ENCODE measurements at places on chromosomes 3 and 15.

DNA sequence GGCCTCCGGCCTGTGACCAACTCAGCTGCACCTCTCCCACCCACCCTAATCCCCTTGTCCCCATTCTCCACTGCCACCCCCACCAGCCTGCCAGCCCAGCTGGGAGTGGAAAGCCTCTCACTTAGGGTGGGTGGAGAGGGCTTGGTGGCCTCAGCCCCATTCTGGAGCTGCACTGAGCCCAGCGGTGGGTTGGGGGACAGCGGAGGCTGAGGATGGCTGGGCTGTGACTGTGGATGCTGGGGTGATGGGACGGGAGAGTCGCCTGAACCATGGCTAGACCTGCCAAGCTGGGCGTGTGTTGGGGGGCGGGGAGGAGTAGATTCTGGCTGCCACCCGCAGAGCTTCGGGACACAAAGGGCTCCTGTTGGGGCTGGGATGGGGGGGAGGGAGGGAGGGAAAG lies 1.8 kb downstream of the CLCN2 start:
- no peak for DNase-seq

DNA sequence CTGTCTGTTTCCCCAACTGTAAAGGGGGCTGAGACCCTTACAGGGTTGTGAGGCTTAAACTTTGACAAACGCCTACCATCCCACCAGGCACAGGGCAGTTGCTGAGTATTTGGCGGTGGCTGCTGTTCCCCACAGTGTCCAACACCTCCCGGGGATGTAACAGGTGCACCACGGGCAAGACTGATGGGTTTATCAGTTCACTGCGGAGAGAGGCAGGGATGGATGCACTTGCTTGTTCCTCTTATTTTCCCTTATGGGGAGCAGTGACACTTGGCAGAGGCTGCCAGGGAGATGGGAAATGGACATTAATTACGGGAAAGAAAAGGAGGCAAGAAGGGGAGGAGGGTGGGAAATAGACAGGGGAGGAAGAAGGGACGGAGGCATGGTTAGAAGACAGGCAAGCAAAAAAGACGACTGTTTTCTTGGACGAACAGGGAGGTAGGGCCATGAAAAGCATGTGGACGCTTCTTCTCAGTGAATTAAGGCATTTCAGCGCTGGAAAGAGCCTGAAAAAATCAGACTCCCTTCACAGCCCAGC lies 16.6 kb upstream of the ADIPOQ start:
- no peak for DNase-seq

- no peak for DNase-seq
Observed at GRCh38 chr15:100663086-100663914, 60.9 kb downstream of the ASB7 start.

- DNase-seq, result no peak
Observed at GRCh38 chr3:191237047-191237882, 38.2 kb downstream of the OSTN start.

- no peak for DNase-seq
Observed at GRCh38 chr3:111861391-111861790, 2.3 kb downstream of the PHLDB2 start.

DNA sequence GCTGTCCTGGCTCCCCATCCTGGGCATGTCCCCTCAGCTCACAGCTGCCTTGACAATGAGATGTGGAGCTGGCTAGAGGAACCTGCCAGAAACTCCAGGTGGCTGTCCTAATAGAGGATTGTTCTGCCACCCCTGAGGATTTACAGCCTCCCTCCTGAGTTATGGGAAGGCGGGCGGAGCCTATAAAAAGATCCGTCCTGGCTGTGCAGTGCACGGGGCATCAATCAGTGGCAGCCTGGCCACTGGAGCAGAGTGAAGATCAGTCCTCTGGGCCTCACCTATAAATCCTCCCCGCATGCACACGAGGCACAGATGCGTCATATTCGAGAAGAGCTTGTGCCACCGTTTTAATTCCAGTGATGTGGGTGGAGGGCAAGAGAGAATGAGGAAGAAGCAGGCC lies 90.0 kb downstream of the MEGF11 start:
- DNase-seq, result no peak

DNA sequence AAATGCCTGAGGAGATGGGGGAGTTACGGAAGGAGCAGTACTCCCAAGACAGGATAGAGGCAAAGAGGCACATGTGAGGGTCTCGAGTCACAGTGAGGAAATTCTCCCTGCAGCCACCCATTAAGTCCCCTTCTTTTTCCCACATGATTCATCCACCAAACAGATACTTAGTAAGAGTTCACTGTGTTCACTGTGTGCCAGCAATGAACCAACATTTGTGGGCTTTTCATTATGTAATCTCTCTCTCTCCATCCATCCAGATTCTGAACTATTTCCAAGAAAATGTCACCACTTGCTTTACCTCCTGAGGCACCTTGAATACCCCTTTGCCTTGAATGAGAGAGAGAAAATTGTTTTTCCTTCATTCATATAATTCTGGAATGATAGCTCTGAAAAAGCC lies 24.6 kb upstream of the LRRFIP2 start:
- DNase-seq, result no peak

DNA sequence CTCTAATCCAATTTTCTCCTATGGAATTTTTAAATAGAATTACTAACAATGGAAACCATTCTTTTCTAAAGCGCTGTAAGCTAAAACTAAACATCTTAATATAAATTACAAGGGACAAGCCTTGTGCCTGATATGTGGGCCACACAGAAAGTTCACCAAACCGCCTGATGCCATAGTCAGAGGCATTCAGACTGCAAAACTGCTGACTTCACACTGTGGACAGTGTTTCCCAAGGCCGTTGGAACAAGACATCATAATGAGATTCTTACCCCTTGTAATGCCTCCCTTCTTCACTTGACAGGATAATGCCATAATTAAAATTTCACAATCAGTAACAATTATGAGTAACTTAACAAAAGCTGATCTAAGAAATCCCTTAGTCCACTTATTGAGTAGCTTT lies 14.9 kb downstream of the SH3GL3 start:
- DNase-seq, result no peak

- no peak for DNase-seq
Observed at GRCh38 chr3:30286007-30286669, 320.3 kb upstream of the TGFBR2 start.

All from CD4-positive, alpha-beta T cell (primary cell).